Tongue (tissue), 3 donors: ENCODE measurements at places on chromosomes 2 and 18. TPM values are rescaled to one million over a fixed set of nuclear protein-coding genes. Genes with fewer than 3 reads are reported as not detected.

GRCh38 chr18:23453680-23454058 is 582 bp downstream of the RIOK3 start:
- peak; percentile 36 for DNase-seq

DNA sequence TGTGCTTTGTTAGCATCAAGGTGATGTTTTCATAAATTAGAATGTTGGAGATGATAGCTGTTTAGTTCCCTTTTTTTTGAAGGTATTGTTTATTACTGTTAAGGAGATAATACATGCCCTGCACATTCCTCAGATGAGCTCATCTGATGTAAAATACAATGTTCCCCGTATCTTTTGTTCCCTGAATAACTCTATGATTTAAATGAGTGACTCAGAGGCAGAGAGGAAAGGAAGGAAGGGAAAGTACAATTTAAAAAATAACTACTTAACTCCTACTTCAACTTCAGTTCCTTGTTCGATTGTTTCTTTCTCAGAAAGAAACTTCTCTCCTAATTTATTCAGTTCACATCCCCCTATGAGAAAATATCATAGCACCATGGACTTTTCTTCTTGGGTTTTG is 208.7 kb downstream of the KCNE4 start:
- DNase-seq = no peak

DNA sequence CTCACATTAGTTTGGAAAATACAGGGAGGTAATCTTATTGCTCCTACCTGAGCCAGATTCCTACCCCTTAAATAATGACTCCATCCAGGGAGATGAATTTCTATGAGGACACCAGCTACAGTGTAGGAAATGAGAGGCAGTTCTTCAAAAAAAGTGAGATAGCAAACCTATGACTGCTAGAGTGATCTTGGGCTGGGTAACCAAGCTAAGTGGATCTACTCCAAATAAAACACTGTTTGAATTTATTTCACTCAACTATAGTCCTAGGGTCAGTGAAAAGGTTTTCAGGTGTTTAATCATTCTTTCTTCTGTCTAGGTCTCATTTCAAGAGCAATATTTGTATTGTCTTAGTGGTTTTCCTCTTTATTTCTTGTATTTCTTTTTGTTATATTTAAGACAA is 272.1 kb upstream of the VWC2L start:
- DNase-seq = no peak

GRCh38 chr2:151111599-151112278 is 149.9 kb downstream of the RBM43 start:
- DNase-seq = no peak

- DNase-seq = no peak
These were observed 12.1 kb upstream of the GBX2 start for GRCh38 chr2:236180076-236180816.

GRCh38 chr18:12657684-12658425 is at the start of gene SPIRE1:
Gene SPIRE1 (minus strand): TSS chr18:12658107. CDS start chr18:12657866, 241 bp downstream.
- DNase-seq = peak; percentile 81

DNA sequence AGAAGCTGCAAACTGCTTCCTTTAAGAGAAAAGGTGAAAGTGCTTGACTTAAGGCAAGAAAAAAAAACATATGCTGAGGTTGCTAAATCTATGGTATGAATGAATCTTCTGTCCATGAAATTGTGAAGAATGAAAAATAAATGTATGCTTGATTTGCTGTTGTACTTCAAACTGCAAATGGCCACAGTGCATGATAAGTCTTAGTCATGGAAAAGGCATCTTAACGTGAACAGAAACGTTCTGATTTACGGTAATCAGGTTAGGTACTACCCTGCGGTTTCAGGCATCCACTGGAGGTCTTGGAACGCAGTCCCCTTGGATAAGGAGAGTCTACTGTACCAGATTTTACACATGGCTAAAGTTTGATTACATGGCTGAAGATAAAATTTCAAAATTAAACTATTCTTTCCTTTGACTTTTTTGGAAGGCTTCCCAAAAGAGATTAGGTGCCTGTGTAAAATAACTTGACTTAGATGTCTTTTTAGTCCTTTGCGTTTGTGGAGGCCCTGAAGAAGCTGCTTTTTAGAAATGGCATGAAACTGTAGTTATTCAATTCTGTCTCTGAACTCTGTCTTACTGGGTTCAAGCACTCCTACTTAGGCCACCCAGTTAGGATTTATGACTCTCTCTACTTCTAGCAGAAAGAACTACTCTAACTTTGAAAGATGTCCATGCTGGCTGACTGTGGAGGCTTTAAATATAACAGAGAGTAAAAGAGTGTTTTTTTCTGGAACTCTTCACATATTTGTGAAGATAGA is 35.9 kb upstream of the SCN9A start:
- peak; percentile 13 for DNase-seq

DNA sequence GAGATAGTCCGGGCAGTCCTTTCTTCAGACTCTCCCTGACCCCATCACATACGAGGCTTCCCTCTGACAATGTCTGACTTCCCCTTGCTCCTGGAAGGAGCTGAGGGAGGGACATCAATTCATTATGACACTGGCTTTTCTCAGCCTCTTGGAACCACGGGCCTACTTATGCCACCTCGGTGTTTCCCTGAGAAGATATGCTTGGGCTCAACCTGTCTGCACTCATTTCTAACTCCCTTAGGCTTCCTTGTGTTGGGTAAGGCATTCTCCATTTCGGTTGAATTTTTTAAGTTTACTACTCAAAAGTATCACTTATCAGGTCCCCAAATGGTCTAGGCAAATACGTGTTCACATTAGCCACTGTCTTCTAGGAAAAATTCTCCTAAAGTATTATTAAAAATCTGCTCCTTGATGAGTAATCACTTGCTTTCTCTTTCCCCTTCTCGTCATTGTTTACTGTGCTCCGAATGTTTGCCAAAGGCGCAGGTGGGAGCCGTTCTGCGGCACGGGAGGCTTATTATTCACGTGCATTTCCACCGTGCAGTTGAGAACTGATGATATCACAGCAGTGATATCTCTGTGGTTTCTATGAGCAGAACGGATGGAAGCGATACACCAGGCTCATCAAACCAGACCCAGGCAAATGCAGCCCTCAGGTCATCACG is 33.1 kb downstream of the ARL4C start:
- DNase-seq = peak; percentile 55

GRCh38 chr2:86029873-86030272 is 75.8 kb downstream of the POLR1A start:
- no peak for DNase-seq

GRCh38 chr18:13381944-13382365 is 163.4 kb downstream of the LDLRAD4 start:
- peak; percentile 78 for DNase-seq

Gene RHBDD1
- 43.6 TPM for total RNA-seq

Gene KHK
- total RNA-seq = 1.6 TPM

Gene COL3A1
- total RNA-seq = 6,407 TPM

Gene PRKD3
- 45.6 TPM for total RNA-seq
